Fibroblast of the conjunctiva (primary cell): ENCODE measurements at places on chromosomes 16 and 17.

DNA sequence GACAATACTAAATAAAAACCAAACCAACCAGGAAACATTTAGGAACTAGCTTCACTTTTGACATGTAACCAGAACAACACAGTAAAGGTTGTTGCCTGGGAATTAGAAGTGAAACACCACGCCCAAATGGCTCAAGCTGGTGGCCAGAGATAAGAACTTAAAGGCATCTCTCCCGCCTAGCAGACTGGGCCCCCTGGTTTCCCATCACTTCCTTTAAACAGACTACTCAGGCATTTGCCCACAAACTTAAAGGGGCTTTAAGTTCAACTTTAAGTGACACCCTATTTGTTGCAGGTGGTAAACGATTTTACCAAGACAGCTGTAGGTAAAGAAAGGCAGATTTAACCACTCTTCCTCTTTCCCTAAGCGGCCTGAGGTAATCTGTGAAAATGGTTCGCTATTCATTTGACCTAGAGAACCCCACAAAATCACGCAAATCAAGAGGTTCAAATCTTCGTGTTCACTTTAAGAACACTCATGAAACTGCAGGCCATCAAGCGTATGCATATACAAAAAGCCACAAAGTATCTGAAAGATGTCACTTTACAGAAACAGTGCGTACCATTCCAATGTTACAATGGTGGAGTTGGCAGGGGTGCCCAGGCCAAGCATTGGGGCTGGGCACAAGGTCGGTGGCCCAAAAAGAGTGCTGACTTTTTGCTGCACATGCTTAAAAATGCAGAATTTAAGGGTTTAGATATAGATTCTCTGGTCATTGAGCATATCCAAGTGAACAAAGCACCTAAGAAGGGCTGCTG lies 40.8 kb upstream of the BPTF start:
- DNase-seq = no peak

DNA sequence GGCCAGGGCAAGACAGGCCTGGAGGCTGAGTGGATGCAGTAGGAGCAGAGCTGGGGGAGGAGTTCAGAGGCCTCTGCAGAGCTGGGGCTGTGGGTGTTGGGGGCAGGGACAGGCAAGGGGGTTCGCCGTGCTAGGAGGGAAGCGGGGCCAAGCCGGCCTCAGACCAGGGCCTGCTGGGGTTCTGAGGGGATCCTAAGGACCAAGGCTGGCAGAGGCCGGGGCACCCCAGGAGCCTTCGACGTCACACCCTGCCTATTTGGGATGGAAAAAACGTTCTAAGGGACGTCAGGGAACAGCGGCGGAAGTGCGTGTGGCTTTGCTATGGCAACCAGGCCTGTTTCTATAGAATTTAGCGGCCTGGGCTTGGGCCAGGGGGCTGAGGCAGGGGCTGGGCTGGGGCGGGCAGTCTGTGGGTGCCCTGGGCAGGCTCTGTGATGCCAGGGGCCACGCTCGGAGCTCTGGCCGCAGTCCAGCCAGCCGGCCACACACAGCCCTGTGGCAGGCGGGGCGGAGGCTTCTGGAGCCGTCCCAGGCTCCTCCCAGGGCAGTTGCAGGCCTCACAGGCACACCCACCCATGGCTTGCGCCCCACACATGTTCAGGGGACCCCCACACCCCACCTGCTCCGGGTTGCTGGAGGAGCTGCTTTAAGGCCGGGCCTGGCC lies 3.7 kb downstream of the TRAF7 start:
- peak; percentile 59 for DNase-seq

DNA sequence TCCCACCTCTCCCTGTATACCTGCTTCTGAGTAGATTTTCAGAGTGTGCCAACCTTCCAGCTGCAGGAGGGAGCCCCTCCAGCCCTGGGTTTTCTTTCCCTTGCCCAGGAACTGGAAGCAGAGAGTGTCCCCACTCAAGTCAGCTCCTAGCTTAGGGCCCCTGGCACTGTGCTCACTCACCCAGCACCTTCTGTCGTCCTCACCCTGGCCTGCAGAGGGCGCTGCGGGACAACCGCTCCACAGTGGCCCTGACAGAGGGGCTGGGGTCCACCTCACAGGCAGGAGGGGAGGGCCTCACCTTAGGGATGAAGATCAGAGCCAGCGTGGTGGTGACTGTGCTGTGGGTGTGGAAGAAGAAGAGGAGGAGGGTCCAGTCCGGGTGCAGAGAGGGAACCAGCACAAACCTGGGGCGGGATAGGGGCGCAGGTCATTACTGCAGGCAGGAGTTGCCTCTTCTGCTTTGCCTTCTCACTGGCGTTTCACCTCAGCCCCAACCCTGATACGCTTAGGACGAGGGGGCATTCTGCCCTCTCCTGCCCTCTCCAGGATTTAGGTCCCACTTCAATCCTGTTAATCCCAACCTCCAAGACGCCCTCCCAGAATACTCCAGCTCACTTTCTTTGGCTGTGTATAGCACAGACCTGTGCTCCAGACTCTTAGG lies 10.0 kb downstream of the GPR179 start:
- no peak for DNase-seq

GRCh38 chr16:57071831-57072582 lies 20.4 kb upstream of the CPNE2 start:
- no peak for DNase-seq

DNA sequence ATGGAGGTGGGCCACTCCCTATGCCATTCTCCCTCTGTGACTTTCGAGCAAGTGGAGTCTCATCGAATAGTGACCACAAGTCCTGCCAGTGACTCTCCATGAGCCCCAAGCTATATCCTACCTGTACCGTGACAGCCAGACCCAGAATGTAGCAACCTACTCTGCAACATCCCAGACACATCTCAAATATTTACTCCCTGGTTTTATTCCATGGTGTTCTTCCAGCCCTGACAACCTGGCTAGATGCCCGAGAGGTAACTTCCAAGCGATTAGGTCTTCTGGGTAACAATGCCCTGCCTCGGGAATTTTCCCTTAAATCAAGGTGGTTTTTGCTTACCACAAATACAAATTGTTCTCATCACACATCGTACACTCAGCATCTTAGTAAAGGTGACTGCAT lies 211.7 kb downstream of the ZFHX3 start:
- no peak for DNase-seq

DNA sequence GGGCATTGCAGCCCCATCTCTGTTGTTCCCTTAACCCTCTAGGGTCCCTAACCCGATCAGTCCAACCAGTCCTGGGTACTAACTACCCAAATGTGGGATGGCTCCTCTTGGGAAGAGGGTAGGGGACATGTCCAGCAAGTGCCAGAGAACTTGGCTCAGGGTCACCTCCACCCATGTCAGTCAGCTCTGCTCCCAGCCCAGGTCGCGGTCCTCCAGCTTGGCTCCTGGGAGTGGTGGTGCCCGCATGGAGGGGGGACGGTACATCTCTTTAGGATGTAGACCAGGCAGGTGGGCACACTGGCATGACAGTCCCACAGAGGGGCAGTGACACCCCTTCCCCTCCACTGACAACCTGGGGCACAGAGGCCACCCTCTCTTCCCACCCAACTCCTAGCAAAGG lies 6.0 kb downstream of the TMUB2 start:
- DNase-seq = no peak

GRCh38 chr16:15772579-15773293 lies 84.1 kb downstream of the MYH11 start:
- no peak for DNase-seq
